HAP-1 (cell line): ENCODE measurements at places on chromosomes 5 and 9.

DNA sequence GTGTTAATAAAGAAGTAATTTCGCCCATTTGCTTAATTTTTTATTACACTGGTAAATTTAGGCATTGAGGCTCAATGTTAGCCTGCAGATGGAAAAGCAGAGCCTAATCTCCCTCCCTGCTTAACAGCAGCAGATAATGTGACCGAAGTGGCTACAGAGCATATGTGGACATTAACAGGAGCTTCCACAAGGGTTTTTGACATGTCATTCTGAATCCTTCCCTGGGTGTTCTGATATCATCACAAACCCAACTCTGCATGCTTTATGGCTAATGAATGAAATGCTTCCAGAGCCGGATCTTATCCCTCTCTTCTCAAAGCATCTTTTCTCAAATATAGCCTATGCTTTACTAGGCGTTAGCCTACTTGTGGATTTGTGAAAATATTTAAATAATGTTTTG is 208.6 kb downstream of the CAAP1 start:
- no peak for DNase-seq

DNA sequence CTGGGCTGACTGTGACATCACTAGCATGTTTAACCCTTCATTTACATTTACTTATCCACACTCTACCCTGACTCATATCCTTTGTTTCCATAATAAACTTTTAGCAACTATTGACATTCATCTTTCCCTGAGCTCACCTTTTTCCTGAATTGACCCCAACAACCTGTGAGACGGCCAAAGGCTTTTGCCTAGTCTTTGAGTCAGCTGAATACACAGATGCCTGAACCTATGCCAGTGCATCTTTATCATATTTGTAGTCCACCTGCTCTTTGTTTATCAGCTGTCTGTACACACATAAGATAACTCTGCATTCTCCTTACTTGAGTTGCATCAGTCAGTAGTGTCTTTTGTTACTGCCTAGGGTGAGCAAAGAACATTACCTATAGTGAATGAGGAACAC is 128.5 kb upstream of the HMHB1 start:
- no peak for DNase-seq

GRCh38 chr5:102295534-102296177 is 428 bp downstream of the SLCO4C1 start:
- no peak for DNase-seq

DNA sequence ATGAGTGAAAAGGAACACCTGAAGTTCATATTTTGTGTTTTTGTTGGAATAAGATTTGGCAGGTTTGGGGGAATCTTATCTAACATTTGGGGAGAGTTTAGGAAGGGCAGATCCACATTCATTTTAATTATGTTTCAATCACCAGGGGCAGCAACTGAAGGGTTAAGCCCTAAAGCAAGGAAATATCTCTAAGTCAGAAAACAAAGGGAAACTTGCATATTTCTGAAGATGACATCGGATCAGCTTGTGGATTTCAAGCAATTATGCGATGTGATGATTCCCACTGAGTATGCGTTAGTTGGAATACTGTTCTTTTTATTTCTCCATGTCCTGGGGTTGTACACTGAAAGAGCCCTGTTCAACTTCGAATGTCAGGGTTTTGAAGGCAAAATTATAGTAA is 59.8 kb upstream of the NFIB start:
- no peak for DNase-seq

GRCh38 chr5:154740957-154741356 is 14.2 kb upstream of the LARP1 start:
- no peak for DNase-seq

DNA sequence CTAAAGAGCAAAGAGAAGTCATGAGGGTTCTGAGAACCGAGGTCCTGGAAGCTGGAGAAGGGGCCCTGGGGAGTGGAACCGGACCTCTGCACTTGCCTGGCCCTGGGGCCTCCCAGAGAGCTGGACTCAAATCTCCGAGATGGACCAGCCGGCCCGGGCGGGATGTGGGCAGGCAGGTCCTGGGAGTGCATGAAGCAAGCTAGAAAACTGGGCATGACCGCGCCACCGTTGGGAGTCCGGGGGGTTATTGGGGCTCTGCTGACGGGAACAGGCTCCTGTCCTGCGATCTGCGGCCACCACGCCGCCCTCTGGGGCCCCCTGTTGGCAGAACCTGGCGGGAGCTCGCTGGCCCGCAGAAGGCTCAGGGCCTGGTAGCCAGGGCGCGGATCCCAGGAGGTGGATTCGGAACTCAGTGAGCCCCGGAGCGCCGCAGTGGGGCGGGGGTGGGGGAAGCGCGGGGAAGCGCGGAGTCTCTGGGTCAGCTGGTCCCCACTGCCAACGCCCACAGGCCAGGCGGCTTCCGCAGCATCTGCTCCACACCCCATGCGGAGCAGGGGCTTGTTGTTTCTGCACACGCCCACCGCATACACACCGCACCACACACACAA is 150.6 kb downstream of the ERCC6L2 start:
- DNase-seq, result no peak

GRCh38 chr9:1460143-1460769 is 410.1 kb downstream of the DMRT2 start:
- peak; percentile 22 for DNase-seq

GRCh38 chr5:111668477-111669414 is 88.2 kb downstream of the NREP start:
- DNase-seq, result no peak

GRCh38 chr5:142602720-142603245 is 83.1 kb downstream of the FGF1 start:
- no peak for DNase-seq

- DNase-seq, result peak; percentile 10
These were observed 933 bp upstream of the TGFBR1 start for GRCh38 chr9:99103901-99104458.

DNA sequence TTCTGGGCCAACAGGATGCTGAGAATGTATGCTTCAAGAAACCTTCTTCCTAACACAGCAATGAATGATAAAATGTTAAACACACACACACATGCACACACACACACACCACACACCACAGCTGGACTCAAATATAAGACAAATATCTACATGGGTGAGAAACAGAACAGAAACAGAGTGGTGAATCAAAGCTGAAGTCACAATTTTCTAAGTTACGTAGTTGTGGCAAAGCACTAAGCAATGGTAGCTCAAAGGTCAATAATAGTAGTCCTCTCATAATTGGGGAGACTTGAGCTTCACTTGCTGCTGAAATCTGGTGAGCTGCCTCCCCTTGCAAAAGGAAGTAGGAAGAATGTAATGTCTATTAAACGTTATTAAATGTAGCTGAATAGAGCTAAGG is 33.7 kb upstream of the ITGA1 start:
- no peak for DNase-seq

DNA sequence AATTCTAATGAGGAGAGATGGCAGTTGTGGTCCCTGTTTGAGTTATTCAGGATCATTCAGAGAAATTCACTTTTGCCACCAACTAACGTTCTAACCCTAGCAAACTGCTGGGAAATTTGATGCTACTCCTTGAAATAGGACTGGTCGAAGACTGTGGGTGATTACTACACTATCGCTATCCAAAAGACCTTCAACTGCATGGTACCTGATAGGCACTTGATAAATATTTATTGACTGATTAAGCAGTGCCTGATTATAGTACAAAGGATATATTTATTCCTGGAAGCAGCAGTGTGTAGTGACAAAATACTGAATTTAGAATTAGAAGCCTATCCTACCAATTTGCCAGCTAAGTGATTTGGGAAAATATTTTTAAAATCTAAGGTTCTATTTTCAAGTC is 14.1 kb upstream of the MAP3K1 start:
- no peak for DNase-seq

DNA sequence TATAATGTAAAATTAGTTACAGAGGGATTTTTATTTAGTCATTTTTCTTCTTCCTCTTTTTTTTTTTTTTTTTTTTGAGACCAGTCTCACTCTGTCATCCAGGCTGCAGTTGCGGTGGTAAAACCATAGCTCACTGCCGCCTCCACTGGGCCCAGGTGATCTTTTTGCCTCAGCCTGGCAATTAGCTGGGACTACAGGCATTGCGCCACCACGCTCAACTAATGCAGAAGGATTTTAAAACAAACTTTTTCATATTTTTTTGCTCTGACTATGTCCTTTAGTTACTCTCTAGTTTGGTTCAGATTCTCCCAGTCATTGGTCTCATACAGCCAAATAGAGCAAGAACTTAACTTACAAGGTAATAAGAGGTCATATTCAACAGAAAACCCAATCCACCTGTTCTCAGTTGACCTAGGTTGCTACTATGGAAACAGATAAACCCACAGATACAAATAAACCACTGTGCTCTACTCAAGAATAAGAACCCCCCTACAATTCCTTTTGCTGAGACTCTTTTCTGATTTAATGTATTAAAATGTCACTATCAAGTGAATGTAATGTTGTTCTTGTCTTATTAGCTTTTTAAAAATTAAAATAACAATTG is 50.1 kb upstream of the TTC39B start:
- DNase-seq, result no peak

GRCh38 chr5:37308793-37309192 is 59.6 kb upstream of the CPLANE1 start:
- DNase-seq, result peak; percentile 70

DNA sequence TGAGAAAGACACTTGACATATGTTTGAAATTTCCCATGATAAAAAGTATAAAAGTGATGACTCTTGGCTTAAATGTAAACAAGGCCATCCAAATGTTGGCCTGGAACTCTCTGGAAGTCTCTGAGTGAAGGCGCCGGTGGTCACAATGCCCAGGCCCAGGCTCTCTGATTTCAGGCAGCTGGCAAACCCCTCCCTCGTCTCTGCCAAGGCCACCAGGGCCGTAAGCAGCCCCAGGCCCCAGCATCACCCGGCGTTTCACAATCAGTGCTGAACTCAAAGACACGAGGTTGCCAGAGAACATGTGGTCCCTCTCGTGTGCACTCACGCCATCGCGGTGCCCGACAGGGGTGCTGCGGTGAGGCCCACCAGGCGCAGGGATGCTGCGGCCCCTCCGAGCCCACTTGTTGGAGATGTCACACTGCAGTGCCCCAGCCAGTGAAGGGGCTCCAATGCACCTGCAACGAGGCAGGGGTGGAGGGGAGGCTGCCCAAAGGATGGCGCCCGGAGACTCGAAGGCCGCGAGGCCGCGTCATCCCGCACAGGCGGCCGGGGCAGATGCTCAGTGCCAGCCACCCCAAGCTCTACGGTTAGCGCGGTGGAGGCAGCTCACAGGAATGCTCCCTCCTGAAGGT is 15.0 kb downstream of the LPCAT1 start:
- no peak for DNase-seq

- no peak for DNase-seq
These were observed 47.4 kb upstream of the SHC3 start for GRCh38 chr9:89225991-89226471.

- DNase-seq, result no peak
These were observed 168.6 kb downstream of the NNT start for GRCh38 chr5:43771611-43772031.

DNA sequence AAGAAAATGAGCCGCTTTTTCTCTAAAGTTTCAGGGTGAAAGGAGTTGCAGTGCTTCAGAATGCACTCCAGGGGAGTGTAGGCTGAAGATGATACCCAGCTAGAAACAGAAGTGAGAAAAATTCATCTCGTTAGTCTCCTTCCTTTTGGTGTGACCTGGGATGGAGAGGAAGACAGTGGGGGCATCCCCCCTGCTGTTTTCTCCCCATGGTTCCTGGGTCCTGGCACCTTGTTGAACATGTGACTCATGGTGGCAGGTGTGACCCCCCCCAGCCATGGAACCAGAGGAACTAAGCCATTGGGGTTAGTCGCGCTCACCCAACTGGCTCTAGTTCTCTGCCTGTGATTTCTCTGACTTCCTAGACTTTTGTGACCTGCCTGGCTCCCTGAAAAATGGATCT is 424.6 kb downstream of the CSNK1G3 start:
- DNase-seq, result no peak

GRCh38 chr9:72256931-72257330 is 107.7 kb downstream of the GDA start:
- DNase-seq, result no peak

DNA sequence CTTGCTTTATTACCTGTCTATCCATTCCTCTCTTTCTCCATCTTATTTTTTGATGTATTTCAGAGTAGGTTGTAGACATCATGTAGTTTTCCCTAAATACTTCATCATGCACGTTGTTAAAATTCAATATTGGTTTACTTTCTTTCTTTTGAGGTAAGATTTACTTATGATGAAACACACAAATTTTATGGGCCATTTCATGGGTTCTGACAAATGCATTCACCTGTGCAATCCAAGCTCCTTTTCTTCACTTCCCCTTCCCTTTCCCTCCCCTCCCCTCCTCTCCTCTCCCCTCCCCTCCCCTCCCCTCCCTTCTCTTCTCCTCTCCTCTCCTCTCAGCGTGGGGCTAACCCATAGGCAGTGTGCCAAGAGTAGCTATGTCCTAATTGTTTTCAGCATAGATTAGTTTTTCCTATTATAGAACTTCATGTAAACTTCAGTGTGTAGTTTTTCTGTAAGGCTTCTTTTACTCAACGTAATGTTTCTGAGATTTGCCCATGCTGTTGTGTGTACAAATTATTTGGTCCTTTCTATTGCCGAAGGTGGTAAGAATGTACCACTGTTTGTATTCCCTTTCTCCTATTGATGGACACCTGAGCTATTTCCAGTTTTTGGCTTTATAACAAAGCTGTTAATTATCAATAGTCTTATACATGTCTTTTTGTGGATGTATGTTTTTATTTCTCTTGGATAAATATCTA is 92.9 kb upstream of the CLINT1 start:
- no peak for DNase-seq

DNA sequence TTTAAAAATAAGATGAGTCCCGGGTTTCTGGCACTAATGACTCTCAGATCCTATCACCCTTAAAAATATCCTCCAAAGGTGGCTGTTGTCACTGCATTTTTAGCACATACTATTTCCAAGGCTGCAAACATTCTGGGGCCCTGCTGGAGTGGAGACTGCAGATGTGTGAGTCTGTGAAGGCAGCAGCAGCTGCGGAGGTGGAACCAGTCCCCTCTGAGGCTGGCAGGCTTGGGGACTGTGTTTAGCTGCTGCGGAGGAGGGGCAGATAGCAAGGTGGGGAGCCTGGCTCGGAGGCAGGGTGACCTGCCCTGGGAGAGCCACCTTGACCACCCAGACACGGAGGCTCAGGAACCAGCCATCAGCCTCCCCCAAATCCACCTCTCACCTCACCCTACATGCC is 77.0 kb downstream of the C5orf15 start:
- DNase-seq, result no peak
